ENCODE measurements at places on chromosomes 2 and 18.

GRCh38 chr2:44109166-44109565 lies 59.5 kb upstream of the PPM1B start:
- DNase-seq, result no peak

- no peak for DNase-seq
Measured at GRCh38 chr2:140657657-140658056, 1473.2 kb downstream of the LRP1B start.

GRCh38 chr2:119059287-119059686 lies 99.3 kb downstream of the C1QL2 start:
- DNase-seq, result no peak

- no peak for DNase-seq
Measured at GRCh38 chr2:177474301-177474700, 81.7 kb downstream of the AGPS start.

GRCh38 chr18:79234438-79234837 lies 161.3 kb upstream of the NFATC1 start:
- no peak for DNase-seq

GRCh38 chr18:45164551-45164950 lies 450.7 kb upstream of the SLC14A2 start:
- no peak for DNase-seq

DNA sequence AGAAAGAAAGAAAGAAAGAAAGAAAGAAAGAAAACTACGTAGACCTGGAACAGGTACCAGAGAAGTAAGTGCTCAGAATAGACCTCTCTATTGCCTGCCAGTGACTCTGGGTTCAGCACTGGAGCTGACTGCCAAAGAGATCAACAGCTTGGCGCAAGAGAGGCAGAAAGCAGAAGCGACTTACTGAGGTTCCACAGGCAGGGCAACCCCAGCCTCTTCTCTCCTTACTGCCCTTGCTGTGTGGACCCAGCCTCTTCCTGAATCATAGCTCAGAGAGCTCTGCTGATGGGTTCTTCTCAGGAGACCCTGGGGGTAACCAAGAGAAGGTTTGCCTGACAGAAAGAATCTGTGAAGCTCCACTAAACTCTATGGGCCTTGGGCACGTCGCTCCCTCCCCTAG lies 7.1 kb downstream of the CAPN13 start:
- no peak for DNase-seq

GRCh38 chr2:36707050-36707449 lies 10.5 kb downstream of the VIT start:
- DNase-seq, result no peak

- DNase-seq, result no peak
Measured at GRCh38 chr2:73828389-73828817, 358 bp upstream of the STAMBP start.

GRCh38 chr2:224869601-224870233 lies 153.6 kb upstream of the CCDC195 start:
- DNase-seq, result no peak

GRCh38 chr2:19228715-19229114 lies 129.7 kb downstream of the OSR1 start:
- no peak for DNase-seq

DNA sequence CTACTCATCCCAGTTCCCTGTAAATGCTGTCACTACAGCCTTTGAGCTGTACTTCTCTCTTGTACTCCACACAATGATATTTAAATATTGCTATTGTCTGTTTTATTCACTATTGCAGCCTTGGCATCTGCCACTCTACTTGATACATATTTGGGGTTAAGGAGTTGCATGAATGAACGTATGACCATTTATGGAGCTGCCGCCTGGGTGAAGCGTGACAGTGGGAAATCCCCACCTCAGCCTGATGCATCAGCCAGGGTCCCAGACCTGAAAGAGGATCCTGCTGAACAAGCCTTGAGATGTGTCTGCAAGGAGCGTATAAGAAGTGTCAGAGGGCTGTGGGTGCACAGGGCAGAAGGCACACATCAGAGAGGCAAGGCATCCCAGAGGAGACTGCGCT lies 39.1 kb downstream of the MRPL35 start:
- no peak for DNase-seq

- no peak for DNase-seq
Measured at GRCh38 chr2:145593991-145594614, 1074.2 kb upstream of the ZEB2 start.

DNA sequence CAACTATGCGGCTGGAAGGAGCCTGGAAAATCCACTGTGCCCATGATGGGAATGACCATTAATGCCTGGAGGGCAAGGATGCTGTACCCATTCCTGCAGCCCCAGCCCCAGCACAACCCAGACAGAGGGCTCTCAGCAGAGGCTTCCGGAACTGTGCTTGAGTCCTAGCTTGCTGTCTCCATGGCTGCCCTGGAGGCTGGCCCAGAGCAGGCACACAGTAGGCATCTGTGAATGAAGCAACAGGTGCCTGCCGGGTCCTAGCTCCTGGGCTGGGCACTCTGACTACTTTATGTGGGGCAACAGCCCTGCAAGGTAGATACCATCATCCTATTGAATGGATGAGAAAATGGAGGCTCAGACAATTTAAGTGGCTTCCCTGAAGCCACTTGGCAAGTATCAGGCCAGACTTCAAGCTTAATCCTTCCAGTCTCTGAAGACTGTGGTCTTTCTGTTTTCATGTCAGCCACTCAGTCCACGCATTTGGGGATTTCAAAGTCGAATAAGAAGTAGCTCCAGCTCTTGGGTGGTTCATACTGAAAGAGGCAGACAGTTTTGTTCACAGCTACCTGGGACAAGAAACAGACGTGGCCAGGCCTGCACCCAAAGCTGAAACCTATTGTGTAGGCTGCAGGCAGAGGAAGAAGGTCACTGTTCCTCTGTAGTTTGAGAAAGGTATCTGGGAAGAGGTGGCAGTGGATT lies 237.5 kb downstream of the ZBTB7C start:
- DNase-seq, result no peak

GRCh38 chr18:30381826-30382225 lies 660.7 kb downstream of the DSC3 start:
- DNase-seq, result no peak

GRCh38 chr2:211868996-211869533 lies 669.5 kb downstream of the ERBB4 start:
- no peak for DNase-seq

GRCh38 chr18:476251-476664 lies 24.2 kb downstream of the COLEC12 start:
- DNase-seq, result no peak
